ENCODE measurements at places on chromosomes 1 and 21. TPM values are rescaled to one million over a fixed set of nuclear protein-coding genes. Genes with fewer than 3 reads are reported as not detected.

Gene KCNJ9
- 0.05 TPM for total RNA-seq

Gene IBA57
- 15.0 TPM for total RNA-seq

DNA sequence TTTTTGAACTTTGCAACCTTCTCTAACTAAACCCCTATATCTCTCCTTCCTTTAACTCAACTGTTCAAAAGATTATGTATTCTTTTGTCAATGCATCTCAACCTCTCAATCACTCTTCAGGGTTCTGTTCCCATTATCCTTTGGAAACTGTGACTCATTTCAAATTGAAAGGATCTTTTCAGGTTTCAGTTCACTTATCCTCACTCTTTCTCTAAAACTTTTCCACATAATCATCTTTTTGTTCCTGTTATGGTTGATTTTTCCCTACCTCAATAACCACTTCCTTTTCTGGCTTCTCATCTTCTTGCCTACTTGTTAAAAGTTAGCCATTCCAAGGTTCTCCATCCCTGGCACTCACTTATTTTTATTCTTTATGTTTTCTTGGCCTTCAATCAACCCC is 56.2 kb upstream of the NUF2 start:
- H3K27ac ChIP-seq: no peak overlapping the region
- H3K27me3 ChIP-seq: no peaks in the 10 kb centered on the region
- no peaks in the 10 kb centered on the region for H3K4me1 ChIP-seq
- no peaks in the 10 kb centered on the region for H3K36me3 ChIP-seq
- DNase-seq: no peak

- no peaks in the 10 kb centered on the region for H3K4me1 ChIP-seq
- no peak overlapping the region for H3K27ac ChIP-seq
- H3K27me3 ChIP-seq: peaks cover 17% of the 10 kb centered on the region
- H3K36me3 ChIP-seq: no peaks in the 10 kb centered on the region
- H3K4me3 ChIP-seq: no peak overlapping the region
- DNase-seq: no peak
Observed at GRCh38 chr1:50300297-50300696, 122.9 kb downstream of the DMRTA2 start.

DNA sequence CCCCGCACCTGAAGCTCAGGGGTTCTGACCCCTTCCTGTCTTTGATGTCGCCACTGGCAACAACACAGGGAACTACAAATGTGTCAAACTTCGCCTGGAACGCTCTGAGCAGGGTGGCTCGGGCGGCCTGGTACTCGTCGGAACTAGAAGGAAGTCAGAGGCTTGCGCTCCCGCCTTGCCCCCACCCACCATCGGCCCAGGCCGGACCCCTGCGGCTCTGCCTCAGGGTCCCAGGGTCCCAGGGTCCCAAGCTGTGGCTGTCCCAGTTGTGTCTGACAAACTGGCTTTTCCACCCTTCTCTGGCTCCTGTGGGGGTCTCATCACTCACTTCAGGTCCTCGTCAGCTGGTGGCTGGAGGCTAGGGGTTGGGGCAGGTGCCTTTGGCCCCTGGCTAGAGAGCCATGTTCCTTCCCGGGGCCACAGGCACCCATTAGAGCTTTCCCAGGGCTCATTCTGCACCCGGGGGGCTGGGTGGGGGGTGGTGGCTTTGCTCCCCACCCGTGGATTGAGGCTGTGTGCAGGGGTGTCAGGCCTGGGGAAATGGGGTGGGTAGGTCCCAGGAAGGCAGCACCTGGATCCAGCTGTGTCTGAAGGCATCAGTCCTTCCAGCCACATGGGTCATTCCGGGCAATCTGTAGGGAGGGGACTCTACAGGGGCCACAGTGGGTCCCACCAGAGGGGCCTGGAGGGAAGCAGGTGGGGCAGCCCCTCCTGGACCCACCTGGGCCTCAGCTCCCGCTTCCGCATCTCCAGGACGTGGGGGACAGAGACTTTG is 8.0 kb upstream of the TMEM52 start:
- H3K4me1 ChIP-seq: peaks cover 24% of the 10 kb centered on the region
- H3K27me3 ChIP-seq: no peaks in the 10 kb centered on the region
- H3K27ac ChIP-seq: peak overlapping the region; percentile 76
- DNase-seq: no peak
- H3K4me3 ChIP-seq: no peak overlapping the region

DNA sequence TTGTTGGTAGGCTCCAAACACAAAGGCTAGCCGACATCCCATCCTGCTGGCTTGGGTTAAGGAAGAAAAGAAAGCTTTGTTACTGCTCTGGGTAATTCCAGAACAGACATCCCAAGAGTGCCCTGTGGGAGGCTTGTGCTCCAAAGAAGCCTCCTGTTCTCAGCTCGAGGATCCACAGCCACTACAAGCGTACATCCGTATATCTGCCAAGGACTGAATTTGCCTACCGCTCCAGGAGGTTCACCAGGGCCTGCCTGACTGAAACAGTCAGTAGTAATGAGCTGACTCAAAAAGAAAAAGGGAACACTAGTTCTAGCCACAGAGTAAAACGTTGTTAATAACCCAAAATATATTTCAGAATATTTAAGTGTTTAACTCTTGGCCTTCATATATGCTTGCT is 24.8 kb upstream of the MUTYH start:
- H3K4me1 ChIP-seq: peaks cover 18% of the 10 kb centered on the region
- no peaks in the 10 kb centered on the region for H3K36me3 ChIP-seq
- no peak overlapping the region for H3K27ac ChIP-seq
- H3K27me3 ChIP-seq: no peaks in the 10 kb centered on the region
- DNase-seq: no peak

- H3K4me1 ChIP-seq: no peaks in the 10 kb centered on the region
- peaks cover 97% of the 10 kb centered on the region for H3K36me3 ChIP-seq
- DNase-seq: no peak
- H3K27ac ChIP-seq: no peak overlapping the region
- H3K4me3 ChIP-seq: no peak overlapping the region
Observed at GRCh38 chr21:31696424-31696823, 35.5 kb downstream of the SCAF4 start.
